ENCODE measurements at places on chromosomes 12 and 14.

DNA sequence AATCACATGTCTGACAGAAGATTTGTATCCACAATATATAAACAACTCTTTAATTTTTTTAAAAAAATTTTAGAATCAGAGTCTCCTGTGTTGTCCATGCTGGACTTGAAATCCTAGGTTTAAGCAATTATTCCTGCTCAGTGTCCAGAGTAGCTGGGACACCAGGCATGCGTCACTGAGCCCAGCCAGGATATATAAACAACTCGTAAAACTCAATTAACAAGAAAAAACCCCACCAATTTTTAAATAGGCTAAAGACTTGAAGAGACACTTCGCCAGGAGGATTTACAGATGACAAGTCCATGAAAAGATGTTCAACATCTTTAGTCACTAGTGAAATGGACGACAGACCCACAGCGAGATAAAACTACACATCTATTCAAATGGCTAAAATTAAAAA lies 2.0 kb upstream of the SCN8A start:
- no peak for DNase-seq

DNA sequence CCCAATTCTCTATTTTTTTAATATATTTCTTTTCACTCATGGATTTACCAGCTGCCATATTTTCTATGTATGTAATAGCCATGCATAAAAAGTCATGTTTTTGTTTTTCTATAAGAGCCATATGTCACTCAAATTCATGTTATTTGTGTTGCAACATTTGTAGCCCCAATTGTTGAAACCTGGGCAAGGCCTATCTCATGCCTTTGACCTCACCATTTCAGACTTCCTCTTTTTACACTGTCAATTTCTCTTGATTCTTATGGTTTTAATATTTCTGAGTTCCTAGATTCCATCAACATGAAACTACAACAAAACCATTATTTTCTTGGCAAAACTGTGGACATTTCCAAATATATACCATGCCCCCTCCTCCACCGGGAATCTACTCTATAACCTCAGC lies 647.5 kb downstream of the C12orf50 start:
- no peak for DNase-seq

DNA sequence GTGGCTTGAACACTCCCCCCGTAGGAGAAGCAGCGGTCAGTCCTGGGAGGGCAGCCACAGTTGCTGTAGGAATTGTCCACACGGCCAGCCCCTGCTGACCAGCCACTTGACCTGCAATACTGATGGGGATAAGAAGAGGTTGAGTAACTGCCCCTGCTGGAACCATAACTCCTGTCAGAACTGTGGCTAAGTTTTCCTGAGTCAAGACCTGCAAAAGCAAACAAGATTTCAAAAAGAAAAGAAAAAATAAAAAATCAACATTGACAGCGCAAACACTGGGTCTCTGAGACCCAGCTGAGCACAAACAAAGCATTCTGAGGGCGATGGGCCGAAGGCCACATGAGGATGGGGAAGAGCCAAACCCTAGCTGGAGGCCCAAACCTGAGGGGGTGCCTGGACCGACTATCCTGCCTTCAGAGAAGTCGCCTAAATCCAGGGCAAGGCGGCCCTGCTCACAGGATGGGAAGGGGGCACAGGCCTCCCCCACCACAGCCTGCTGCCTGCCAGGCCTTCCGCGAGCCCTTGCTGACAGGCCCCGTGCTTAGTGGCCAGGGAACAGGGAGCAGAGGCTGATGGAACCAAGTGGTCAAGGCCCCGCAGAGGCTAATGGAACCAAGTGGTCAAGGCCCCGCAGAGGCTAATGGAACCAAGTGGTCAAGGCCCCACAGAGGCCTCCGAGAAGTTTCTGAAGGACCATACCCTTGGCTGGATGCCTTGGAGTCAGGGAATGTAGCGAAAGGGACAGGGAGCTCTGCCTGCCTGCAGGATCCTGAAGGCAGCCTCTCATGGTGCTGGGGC lies 19.1 kb downstream of the POU6F1 start:
- DNase-seq, result no peak

GRCh38 chr12:24814379-24815113 lies 134.4 kb downstream of the BCAT1 start:
- DNase-seq, result no peak

DNA sequence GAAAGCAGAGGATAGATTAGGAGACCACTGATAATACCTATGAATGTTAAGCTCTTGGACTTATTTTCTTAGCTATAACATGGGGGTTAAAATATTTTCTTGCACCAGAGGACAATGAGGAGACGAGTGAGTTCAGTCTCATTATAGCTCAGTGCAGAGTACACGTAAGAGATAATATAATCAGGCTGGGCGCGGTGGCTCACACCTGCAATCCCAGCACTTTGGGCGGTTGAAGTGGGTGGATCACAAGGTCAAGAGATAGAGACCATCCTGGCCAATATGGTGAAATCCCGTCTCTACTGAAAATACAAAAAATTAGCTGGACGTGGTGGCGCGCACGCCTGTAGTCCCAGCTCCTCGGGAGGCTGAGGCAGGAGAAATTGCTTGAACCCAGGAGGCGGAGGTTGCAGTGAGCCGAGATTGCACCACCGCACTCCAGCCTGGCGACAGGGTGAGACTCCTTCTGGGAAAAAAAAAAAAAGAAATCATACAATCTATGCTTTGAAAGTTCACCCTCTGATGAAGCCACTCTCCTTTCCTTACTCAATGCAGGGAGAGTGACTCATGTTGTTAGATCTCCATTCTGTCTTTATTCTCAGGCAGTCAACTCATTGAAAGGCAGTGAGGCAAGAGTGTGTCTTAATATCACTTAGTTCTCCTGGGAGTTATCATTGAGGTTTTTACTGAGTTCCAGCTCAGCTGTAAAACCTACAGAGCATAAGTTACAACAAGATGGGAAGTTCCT lies 134.2 kb downstream of the SYNE2 start:
- DNase-seq, result no peak

Measured in endodermal cell (in vitro differentiated cells).